Activated T-cell treated with anti-CD3 and anti-CD28 coated beads, Interleukin-2, amount 50 U/mL, for 1 hour (primary cell): ENCODE measurements at places on chromosomes 11 and 22.

- no peak for DNase-seq
These were observed 14.3 kb upstream of the CREB3L1 start for GRCh38 chr11:46263120-46263519.

DNA sequence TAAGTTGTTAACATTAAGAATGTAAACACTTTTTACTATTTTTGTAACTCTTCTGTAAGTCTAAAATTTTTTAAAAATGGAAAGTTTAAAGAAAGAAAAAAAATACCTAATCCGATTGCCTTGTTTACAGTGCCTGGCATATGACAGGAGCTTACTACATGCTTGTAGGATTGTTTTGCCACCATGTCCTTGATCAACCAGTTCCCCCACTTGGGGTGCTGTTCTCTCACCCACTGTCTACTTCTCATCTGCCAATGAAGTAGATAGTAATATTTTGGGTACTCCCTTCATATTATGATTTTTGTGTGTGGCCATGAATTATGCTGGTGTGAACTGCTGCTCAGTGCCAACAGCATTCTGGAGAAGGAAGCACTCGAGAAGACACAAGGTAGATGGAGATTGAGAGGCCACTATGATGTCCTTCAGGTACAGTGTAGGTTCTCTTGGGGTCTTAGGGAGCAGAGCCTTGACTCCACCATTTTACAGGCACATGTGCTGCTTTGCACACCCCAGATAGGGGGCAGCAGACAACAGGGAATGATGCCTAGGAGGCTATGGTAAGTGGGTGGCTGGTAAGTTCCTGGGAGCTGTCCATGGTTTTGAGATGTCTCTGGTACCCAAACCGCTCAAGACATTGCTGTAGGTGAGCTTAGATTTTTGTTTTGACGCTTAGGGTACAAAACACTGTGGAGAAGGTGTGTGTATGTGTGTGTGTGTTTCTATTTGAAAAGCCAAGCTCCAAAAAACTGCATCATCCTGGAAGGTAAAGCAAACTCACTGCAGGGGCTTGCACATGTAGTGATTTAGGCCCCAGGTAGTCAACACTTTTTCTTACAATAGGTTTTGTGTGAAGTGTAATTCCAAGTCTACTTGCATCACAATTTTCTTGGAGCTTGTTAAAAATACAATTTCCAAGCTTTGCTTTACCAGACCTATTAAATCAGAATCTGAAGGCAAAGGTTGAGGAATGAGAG is 494.5 kb upstream of the LARGE1 start:
- DNase-seq = no peak

- no peak for DNase-seq
These were observed 87.2 kb upstream of the PITPNB start for GRCh38 chr22:28006271-28006670.

DNA sequence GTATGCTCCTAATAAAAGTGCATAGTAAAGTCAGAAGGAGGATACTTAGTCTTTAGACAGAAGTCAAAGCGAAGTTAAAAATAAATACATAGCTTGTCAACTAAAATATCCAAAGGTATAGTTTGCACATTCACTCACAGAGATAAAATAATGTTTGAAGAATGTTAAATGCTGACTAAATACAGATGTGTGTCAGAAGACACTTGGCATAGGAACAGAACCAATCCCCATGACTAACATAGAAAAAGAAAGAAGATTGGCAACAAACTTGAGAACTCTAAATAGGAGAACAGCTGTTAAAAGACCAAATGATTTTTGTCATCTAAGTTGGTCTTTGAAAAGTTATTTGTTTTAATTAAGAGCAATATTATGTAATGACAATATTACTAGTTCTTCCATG is 1172.1 kb upstream of the RAG2 start:
- DNase-seq = no peak

DNA sequence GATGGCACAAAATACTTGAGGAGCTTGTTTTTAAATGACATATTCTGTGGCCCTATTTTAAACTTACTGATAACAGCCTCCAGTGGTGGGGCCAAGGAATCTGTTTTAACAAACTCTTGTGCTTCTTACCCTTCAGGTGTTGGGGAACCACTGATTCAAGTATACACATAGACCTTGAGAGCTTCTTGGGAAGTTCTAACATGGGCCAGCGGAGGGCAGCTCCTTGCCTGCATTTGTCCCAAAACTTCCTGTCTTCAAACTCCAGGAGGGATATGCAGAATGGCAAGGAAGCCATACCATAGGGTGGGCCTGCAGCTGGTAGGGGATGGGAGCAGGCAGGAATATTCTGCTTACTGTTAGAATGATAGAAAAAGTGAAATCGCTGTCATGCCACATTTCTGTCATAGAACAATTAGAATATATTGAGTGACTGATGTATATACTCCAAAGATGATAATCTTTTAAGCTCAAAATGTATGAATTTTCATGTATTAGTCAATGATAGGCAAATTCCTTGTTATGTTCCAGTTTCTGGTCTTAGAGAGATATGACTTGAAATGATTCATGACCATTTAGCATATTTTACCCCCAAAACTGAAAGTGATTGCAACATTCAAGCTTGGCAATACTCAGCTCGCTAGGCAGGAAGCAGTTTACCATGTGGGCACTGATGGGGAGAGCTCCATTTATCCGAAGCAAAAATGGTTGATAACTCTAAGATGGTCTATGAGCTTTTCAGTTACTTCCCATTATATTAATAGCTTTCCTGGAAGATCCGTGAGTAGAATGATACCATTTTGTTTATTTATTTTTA is 9.2 kb downstream of the EXT2 start:
- DNase-seq = no peak

DNA sequence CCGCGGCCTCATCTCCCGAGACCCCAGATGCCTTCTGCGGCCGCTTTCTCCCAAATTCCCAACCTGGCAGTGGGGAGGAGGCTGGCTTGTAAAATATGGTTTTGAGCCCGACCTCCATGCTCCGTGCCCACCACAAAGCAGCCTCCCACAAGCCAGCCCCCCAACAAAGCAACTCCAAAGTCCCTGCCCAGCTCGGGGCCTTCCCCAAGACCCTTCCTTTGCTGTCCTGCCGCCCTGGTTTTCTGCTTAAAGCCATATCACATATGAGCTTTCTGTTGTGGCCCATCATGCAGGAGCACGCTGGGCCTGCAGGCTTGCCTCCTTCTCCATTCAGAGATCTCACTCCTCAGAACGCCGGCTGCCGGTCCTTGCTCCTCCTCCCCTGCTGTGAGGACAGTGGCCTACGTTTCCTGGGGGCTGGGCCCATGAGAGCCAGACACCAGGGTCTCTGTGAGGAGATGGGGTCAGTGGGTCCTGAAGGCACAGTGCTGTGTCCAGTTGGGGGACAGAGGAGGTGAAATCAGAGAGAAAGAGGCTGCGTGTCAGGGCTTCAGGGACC is 680.0 kb downstream of the BRD1 start:
- no peak for DNase-seq

- no peak for DNase-seq
These were observed 8.3 kb upstream of the DGAT2 start for GRCh38 chr11:75760243-75760642.

DNA sequence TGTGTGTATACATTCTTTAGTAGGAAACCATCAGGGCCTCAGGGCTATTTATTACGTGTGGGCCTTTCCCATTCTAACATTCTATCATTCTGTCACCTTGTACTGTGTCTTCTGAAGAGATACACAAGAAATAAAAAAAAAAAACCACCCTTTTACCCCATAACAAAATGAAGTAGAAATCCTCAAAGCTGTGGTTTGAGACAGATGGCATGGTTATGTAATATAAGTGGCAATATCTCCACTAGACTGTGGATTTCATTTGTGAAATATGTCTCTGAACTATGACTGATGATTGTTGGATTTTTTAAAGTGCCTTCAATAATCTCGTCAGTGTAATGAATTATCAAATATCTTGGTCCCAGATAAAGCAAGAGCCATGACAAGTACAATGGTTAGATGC is 150.0 kb upstream of the BLID start:
- DNase-seq = no peak

DNA sequence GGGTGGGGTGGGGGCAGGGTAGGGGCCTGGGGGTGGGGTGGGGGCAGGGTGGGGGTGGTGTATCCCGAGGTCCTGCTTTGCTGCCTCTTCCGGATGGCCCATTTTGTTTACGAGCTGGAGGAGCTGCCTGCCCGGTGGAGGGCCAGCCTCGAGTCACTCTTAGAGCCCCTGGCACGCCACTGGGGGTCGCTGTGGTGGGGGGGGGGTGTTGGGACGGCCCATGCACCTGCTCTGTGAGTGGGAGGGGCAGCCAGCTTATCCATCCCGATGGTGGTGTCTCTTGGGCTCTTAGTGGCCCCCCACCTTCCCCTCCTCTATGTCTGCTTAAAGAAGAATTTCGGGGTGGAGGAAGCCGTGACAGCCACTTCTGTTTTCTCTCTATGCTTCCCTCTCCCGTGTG is 24.6 kb downstream of the MRGPRD start:
- DNase-seq = peak; percentile 23

DNA sequence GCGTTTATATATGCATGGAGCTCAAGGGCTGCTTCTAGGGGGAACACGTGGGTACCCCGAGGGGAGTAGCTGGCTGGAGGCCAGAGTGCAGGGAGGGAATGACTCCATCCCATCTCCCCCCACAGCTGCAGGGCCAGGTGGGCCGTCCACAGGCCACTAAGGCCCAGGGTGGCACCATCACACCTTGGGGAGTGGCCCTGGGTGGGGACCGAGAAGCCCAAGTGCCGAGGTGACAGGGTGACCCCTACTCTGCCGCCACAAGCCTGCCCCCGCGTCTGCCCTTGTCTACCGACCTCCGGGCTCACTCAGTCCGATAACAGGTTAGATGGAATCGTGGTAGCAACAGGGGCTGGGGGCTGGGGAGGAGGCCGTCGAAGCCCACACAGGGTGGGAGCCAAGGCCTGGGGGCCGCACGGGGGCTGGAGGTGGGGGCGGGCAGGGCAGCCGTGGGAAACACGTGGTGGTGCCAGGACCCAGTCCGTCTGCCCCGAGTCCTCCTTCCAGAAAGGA is 125.7 kb downstream of the KCNQ1OT1 start:
- no peak for DNase-seq
